HS-27A (cell line): ENCODE measurements at places on chromosomes 7 and 10.

GRCh38 chr7:155851892-155852291, 39.6 kb upstream of the SHH start:
- DNase-seq = no peak

DNA sequence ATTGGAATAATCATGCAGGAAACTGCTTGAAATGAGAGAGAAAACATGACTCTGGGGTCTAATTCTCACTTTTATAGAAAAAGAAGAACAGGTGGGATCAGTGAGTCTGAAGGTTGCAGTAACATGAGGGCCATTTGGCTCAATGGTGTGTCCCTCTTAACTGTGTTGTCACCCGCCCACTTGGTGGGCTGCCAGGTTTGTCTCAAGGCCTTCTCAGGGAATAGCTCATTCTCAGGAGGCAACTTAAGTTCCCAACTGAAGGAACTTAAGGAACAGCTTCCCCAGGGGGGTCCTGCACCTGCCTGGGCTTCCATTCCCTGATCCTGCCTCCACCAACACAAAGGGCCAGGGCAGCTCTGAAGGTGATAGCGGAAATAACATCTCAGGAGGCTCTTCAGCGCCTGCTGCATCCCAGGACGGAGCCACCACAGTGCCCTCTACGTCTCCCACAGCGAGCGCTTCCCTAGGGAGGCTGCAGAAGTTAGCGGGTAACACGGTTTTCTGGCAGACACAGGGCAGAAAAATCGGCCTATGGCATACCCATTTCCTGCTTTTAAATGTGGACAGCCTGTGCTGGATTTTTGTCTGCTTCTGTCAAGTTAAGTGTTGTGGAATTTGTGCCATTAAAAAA, 88.8 kb downstream of the ZRANB1 start:
- DNase-seq = no peak

DNA sequence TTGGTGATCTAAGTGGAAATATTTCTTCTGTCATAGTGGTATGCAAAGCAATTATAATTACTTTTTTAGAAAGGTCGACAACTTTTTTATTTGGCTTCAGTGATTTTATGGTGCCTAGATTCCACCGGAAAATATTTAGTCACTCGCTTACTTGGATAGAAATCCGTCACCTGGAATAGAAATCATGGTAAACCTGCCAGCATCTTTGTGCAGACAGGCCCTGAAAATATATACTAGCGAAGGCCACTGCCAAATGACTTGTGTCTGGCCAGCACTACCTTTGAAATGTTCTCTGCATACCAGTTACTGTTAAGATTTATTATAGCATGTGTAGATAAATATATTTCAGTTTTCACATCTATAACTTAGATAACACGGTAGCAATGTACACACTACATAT, 226.4 kb downstream of the AGMO start:
- no peak for DNase-seq

GRCh38 chr10:59970396-59971368, 64.3 kb upstream of the CCDC6 start:
- no peak for DNase-seq

DNA sequence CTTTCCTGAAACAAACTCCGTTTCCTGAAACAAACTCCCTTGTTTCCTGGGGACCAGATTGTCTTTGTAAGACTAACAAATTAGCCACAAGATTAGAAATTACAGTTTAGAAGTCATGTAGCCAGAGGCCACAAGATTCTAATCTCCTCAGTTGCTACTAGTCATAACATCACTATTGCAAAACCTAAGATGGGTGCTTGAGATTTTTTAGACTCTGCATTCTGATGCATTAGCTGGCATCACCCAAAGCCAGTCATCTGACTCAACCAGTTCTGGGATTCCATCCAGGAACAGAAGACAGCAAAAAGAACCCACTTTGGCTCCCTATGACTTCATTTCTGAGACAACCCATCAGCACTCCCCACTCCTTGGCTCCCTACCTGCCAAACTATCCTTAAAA, 367.9 kb upstream of the MBL2 start:
- no peak for DNase-seq

GRCh38 chr10:34613491-34613890, 201.6 kb downstream of the PARD3 start:
- DNase-seq = no peak

- DNase-seq = no peak
Measured at GRCh38 chr7:52863652-52864051, 171.8 kb upstream of the POM121L12 start.
